ENCODE measurements at places on chromosomes 7 and 10. TPM values are rescaled to one million over a fixed set of nuclear protein-coding genes. Genes with fewer than 3 reads are reported as not detected.

The CHAT gene
- not detected for total RNA-seq

The FGFR2 gene
- total RNA-seq: 0.14 TPM

The TAS2R41 gene
- 0.69 TPM for total RNA-seq

The HTR5A gene
- not detected for total RNA-seq

The SFTPD gene
- not detected for total RNA-seq

The SMO gene
- not detected for total RNA-seq

The ATRNL1 gene
- not detected for total RNA-seq

The PLPP4 gene
- not detected for total RNA-seq

The RTKN2 gene
- total RNA-seq: 3.7 TPM

The SFTPA2 gene
- not detected for total RNA-seq

The AMPH gene
- not detected for total RNA-seq

The CASTOR2 gene
- total RNA-seq: 3.6 TPM

The SLC18A2 gene
- total RNA-seq: 0.92 TPM

The POR gene
- 54.8 TPM for total RNA-seq

The TMEM236 gene
- total RNA-seq: 0.06 TPM

The NFE2L3 gene
- total RNA-seq: 0.93 TPM

The MAGI2 gene
- total RNA-seq: not detected

The NME8 gene
- not detected for total RNA-seq

The AKR1C4 gene
- not detected for total RNA-seq

The ZNF736 gene
- total RNA-seq: 30.8 TPM

The SLC26A5 gene
- not detected for total RNA-seq

The AFAP1L2 gene
- 0.50 TPM for total RNA-seq

The DBNL gene
- total RNA-seq: 90.6 TPM

The FRMD4A gene
- 3.1 TPM for total RNA-seq

The PRSS37 gene
- total RNA-seq: not detected

The TYW1B gene
- total RNA-seq: 4.0 TPM

The RNF148 gene
- total RNA-seq: not detected

The H2BK1 gene
- not detected for total RNA-seq

The TAS2R4 gene
- total RNA-seq: 0.17 TPM

The SH2D4B gene
- total RNA-seq: 0.16 TPM

Data from CD4-positive, alpha-beta T cell (primary cell).